ENCODE measurements at places on chromosomes 4 and X.

DNA sequence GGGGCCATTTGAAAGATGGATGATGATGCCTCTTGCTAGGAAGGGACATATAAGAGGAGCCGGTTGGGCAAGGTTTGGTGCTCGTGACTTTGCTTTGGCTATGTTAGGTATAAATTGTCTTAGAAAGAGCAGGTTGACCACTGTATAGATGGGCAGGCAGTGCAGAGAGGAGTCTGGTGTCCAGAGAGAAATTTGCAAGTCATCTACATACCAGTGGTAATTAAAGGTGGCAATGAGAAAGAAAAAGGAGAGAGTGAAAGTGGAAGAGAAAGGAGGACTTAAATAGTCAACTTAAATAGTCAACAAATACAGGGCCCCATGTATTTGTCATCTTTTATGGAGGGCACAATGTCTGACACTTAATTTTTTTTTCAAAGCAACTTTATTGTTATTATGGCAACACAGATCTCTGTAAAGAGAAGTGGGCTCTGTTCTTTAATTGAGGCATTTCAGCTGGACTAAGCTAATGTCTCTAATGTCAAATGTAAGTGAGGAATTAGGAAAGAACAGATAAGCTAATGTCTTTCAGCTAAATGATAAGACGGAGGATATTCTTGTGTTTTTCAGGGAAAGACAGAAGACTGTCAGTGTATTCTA is 75.4 kb upstream of the ANXA3 start:
- DNase-seq: no peak

- no peak for DNase-seq
Measured at GRCh38 chr4:151436093-151436518, 27.1 kb downstream of the FHIP1A start.

DNA sequence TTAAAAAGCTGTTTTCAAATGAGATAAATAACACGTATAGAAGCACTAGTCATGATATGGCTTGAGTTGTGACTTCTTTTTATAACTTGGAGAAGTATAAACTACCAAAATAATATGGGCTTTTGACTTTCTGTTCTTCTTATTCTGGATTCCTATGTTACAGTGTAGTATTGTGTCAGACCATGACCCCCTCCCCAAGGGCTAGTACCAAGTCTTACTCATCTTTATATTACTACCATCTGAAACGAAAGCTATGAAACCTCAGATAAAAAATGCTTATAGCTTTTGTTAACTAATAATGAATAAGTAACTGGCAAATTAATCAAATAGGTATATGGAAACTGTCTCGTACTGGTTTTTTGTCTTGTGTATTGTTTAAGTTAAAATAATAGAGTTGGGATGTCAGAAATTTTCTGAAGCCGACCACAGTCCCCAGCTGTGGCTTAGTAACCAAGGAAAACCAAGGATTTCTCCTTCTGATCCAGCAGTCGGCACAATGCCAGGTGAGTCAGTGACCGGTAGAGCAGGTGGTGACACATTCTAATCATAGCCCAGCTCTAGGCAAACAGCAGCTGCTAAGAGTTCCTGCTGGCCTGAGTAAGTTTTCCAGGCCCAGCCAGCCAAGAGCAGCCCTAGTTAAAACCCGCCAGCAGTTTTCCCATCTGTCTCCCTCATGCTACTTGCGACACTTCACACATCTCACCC is 163.3 kb upstream of the PRDX4 start:
- DNase-seq: no peak

DNA sequence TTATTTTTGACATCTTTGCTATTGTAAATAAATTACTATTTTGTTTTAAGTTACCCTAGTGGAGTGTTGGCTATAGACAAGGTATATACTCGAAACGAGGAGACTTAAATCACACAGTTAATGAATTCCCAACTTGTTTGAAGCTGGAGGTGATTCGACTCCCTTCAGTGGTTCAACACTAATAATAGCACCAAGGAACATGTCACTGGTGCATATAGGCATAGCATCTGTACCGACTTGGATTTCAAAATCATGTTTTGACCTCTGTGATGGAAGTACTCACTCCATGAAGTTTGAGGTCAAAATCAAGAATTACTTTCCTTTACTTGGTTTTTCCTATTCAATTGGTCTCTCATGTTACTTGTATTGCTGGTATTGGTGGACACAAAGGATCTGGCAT is 66.5 kb downstream of the ZFX start:
- no peak for DNase-seq

GRCh38 chrX:148422526-148422925 is 77.9 kb upstream of the AFF2 start:
- no peak for DNase-seq

DNA sequence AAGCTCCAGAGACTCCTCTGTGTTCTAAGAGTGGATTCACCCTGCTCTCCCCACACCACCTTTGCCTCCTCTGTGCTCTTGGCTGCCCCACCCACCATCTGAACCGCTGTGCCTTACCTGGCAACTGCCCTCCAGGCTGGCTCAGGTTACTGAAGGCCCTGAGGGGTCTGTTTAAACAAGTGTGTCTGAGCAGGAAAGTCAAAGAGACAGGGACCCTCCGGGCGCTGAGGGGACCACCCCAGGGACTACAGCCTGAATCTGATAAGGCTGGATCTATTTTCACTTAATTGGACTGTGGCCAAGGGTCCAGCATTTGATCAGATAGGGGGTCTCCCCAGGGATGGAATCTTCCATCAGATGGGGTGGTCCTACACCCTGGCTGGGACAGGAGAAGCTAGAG is 10.4 kb upstream of the MSX1 start:
- DNase-seq: no peak
